ENCODE measurements at places on chromosomes 12 and 14.
A peak's percentile ranks its signal among the peaks of the same experiment; 100 is the strongest.

DNA sequence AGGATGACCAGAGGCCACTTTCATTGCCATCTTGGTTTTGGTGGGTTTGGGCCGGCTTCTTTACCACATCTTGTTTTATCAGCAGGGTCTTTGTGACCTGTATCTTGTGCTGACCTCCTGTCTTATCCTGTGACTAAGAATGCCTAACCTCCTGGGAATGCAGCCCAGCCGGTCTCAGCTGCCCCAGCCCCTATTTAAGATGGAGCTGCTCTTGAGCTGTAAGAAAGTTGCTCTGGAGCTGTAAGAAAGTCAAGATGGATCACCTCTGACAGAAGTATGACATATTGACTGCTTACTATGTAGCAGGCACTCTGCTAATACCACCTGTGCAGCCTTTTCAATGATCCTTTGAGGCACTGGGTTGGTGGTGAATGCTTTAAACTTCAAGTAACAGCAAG lies 52.1 kb downstream of the RIN3 start:
- DNase-seq = no peak

DNA sequence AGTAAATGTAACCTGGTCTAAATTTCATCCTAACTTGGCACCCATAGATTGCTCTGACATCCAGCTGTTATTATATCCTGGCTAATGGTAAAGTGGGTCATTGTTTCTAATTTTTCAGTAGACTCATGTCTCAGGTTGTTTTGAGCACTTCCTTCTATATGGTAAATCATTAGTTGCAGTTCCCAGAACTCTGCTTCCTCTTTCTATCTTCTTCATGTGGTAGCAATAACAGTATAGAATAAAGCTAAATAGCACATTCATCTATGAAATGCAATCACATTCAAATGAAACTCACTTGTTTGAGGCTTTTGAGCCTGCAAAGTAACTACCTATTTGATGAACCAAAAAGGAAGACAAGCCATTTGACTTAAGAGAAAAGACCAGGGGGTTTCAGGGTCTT lies 65.1 kb upstream of the GZMB start:
- DNase-seq = no peak

- no peak for DNase-seq
Observed at GRCh38 chr14:44151130-44151820, 355.8 kb downstream of the FSCB start.

DNA sequence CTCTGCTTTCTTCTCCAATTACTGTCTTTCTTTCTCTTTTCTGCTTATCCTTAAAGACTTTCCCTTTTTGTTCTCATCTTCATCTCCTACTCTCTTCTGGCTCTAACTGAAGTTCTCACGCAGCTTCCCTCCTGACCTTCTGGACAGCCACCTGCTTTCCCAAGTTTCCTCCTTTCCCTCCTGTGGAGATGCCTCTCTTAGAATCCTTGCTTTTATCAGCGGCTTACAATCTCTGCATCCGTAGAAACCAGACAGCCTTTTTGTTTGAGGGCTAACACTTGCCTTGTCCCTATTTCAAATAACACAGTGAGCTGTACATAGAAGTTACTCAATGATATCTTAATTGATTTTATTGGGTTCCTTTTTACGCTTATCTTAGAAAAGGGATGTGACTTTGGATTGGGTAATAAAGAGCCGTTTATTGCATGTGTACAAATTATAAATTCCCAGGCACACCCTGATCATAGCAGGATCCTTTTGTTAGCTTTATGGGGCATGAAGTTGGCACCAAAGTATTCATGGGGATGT lies 2.1 kb upstream of the LGALS3 start:
- no peak for DNase-seq

GRCh38 chr14:105178868-105179140 lies 2.3 kb downstream of the NUDT14 start:
- no peak for DNase-seq

DNA sequence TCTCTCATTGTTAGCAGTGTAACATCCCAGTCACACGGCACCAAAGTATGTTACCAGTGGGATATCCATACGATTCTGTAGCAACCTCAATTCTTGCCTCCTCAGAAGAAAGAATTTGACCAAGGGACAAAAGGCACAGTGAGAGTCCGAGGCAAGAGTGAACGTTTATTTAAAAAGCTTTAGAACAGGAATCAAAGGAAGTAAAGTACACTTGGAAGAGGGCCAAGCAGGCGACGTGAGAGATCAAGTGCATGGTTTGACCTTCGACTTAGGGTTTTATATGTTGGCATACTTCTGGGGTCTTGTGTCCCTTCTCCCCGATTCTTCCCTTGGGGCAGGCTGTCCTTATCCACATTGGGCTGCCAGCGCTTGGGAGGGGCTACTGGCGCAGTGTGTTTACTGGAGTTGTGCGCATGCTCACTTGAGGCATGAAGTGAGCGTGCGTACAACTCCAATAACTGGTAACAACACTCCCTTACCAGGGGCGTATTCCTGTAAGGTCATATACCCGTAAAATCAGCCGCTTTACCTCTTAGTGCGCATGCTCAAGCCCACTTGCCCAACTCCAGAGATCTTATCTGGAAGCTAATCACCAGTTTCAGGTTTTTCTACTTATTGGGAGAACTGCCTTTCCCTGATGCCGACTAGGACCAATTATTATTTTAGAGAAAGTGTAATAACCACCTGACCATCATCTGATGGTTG lies 71.7 kb downstream of the FAR2 start:
- DNase-seq = no peak

GRCh38 chr14:75088566-75089373 lies 19.3 kb downstream of the ZC2HC1C start:
- DNase-seq = peak; percentile 52

DNA sequence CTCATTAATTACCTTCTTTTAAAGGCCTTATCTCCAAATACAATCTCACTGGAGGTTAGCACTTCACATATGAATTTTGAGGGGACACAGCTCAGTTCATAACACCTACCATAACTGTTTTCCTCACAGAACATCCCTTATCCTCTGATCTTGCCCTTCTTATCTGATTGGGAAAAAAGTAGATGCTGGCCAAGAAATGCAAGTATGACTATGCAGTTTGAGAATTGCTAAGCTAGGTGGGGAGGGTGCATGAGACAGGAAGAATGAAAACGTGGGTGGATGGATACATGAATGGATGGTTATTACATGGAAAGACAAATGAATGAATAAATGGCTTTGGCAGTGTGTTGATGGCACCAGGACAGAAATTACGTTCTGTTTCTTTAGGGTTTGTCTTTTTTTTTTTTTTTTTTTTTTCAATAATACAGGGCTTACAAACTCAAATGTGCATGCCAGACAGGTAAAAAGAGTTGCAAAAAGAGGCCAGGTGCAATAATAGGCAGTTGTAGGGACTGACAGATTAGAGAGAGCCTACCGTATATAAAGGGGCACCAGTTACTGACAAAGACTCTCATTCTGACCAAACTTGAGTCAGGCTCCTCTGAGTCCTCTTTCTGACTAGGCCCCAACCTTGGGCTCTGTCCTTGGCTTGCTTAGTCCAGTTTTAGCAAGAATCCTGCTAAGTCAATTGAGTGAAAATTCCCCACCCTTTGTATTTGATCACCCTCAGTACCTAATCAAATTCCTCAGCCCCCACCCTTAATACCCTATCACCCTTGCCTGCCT lies 304.9 kb downstream of the ZFP36L1 start:
- DNase-seq = no peak

DNA sequence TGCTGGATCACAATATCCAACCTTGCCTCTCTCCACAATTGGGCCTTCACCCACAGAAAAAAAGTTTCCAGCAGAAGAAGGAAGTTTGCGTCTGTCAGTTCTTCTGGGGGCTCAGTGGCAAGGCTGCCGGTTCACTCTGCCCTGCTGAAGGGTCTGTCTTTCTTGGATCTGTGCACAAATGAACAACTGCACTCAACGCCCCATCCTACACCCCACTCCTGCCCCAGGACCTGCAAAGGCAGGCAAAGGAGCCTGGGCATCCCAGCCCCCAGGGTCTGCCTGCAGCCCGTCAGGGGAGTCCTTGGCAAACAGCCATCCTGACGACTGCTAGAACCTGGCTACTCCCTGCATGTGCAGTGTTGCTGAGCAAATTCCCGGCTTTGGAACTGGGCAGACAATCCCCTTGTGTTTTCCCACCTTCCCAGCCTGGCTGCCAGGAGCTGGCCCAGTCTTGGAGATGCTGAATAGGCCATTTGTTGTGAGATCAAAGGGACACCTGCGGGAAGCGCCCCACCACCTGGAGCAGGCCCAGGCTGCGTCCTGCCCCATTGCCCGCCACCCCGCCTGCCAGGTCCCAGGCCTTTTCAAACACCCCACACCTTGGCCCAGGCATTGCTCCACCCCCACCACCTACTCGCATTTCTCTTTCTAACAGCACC lies 311.9 kb downstream of the BCL11B start:
- DNase-seq = peak; percentile 43

- no peak for DNase-seq
Observed at GRCh38 chr12:31586728-31587127, 4.2 kb downstream of the DENND5B start.

DNA sequence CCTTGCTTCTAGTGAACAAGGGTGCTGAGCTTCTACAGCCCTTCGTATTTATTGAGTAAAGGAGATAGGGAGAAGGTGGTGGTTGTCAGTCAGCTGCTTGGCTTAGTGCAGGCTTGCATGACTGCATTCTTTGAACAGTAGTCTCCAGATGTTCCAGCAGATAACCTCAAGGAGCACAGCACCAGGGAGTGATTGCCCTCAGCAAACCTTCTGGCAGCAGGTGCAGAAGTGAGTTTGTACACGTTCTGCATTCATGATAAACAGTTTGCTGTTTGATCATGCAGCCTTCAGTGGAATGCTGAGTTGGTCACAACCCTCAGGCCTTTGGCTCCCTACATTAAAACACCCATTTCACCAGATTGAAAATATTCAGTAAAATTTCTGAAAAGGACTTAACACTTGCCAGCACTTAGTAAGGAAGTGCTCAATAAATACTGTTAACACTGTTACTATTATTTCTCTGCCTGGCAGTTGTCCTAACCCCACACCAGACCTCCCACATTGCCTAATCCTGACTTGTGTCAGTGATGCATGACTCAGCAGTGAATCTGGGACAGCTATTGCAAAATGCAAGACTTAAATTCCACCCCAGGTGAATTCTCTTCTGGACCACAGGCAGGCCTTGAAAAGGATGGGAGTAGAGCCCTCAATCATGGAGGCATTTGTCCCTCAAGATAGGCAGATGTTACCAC lies 18.9 kb upstream of the CARMIL3 start:
- no peak for DNase-seq

DNA sequence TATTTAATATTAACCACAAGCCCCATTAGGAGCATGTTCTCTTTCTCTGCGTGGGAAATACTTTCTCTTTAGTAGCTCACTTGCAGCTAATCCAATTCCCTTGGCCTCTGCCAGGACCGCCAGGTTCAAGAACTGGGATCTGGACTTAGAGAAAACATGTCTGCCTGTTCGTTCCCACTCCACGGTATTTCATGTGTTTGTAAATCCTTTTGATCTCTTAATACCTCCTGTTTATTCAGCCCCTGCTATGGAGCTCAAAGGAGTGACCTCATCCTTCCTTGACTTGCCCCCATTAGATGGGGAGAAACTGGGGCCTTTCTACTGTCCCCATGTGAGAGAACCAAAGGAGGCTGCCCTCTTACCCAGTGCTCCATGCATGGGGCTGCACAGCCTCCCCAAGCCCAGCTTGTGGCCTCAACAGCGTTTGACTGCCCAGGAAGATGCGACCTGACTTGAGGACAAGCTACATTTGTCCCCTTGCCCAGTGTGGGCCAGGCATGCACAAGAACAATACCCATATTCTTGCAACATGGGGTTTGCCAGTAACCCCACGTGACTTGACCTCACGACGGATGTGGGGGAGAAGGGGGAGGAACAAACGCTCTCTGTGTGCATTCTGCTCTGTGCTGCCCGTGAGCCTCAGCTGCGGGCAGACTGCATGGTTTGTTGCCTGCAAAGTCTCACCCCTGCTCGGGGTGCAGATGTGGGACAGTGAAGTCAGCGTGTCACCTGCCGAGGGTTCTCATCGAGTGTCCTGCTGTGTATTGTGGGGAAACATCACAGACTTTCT lies 30.3 kb downstream of the CD9 start:
- DNase-seq = no peak

- peak; percentile 6 for DNase-seq
Observed at GRCh38 chr14:92475451-92476187, 38.0 kb upstream of the RIN3 start.
